ENCODE measurements at places on chromosomes 3 and 15.

GRCh38 chr15:59918994-59919951 is 84.8 kb upstream of the FOXB1 start:
- DNase-seq: peak; percentile 41

GRCh38 chr3:15601399-15602145 is at the start of the genes BTD and HACL1:
Gene BTD, plus strand, starts transcription at chr3:15601745. Its CDS starts 33,695 bp downstream, at chr3:15635440.
Gene HACL1, minus strand, starts transcription at chr3:15601569. Its CDS starts 106 bp downstream, at chr3:15601463.
- no peak for DNase-seq

DNA sequence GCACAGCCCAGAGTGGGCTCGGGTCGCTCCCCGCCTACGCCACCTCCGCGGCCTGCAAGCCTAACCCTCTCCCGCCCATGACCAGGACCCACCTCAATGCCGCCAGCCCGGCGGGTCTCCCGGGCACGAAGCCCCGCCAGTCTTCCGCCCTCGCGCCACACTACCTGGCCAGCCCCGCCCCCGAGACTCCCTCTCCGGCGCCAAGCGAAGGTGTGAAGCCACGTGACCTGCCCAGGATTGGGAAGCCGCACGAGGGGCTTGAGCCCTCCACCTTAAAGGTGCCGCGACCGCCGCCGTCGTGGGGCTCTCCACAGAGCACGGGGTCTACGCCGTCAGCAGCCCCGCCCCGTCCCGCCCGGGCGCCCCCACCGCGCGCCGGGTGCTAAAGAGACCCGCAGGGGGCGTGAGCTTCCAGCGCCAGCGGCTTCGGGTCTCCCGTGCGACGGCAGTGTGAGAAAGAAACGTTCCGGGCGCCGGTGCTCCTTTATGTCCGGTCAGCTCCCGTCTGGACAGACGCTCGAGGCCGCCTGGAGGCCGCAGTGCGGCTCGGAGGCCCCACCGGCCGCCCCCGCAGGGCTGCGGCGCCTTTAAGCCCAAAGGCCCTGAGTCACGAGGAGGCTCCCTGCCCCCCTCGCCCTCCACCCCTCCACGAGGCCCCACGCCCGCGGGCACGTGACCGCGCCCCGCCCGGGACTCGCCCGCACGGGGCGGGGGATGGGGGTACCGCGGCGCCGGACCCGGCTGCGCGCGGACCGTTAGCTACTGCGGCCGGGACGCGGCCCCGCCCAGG is at the start of gene CPEB1:
TSS of gene CPEB1 (minus strand) at position 319 of the 790 bp plus-strand sequence. CDS start 18,904 bp downstream, outside the sequence.
- peak; percentile 26 for DNase-seq

- DNase-seq: no peak
Observed at GRCh38 chr3:187788984-187789857, 44.0 kb upstream of the BCL6 start.

DNA sequence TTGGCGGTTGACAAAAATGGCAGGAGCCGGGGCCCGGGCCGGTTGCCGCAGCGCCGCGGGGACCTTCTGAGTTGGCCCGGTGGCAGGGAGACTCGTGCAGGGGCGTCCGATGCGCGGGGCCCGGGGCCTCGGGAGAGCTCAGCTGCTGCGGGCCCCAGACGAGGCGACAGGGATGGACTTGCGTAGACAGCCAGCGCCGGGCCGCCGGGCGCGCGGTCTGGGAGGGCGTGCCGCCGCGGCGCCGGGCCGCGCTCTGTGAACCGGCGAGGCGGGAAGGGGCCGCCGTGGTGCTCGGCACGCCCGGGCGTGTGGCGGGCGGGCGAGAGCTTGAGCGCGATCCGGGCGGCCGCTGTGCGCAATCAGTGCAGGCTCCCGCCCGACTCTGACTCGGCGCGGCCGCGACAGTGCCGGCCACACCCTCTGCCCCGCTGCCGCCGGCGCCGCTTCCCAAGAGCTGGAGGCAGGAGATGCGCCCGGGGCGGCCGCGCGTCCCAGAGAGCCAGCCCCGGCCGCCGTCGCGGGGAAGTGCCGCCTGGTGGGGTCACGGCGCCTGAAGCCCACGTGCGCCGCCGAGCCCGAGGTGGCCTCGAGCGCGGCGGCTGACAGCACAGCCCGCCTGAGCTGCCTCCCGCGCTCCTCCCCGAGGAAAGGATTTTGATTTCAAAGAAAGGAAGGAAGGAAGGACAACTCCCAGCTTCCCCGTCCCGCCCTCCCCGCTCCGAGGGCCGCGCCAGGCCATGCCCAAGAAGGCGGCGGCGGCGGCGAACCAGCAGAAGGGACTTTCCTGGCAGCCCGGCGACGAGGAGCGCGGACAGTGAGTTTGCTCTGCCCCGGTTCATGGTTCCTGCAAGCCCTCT is 657 bp downstream of the TLNRD1 start:
- DNase-seq: peak; percentile 45

All from stimulated activated naive CD4-positive, alpha-beta T cell treated with Interleukin-2 at 50 U/mL for 16 hours (primary cell).